Right cardiac atrium (tissue), 5 donors: ENCODE measurements at places on chromosomes 7 and 10.

- DNase-seq = no peak
Measured at GRCh38 chr10:13183625-13184024, 22.3 kb downstream of the MCM10 start.

- no peak for DNase-seq
Measured at GRCh38 chr7:41448104-41448503, 254.8 kb downstream of the INHBA start.

DNA sequence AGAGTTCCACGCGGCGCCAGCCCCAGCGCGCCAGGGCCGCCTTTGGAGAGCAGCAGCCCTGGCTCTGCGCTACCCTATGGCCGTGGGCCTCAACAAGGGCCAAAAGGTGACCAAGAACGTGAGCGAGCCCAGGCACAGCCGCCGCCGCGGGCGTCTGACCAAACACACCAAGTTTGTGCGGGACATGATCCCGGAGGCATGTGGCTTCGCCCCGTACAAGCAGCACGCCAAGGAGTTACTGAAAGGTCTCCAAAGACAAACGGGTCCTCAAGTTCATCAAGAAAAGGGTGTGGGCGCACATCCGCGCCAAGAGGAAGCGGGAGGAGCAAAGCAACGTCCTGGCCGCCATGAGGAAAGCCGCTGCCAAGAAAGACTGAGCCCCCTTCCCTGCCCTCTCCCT lies 144.1 kb downstream of the SRPK2 start:
- DNase-seq = peak; percentile 87

GRCh38 chr10:126207313-126207771 lies 180.9 kb downstream of the ADAM12 start:
- no peak for DNase-seq

- no peak for DNase-seq
Measured at GRCh38 chr7:98555403-98555802, 61.7 kb upstream of the NPTX2 start.

GRCh38 chr7:80135309-80136104 lies 876 bp downstream of the GNAI1 start:
- DNase-seq = no peak

DNA sequence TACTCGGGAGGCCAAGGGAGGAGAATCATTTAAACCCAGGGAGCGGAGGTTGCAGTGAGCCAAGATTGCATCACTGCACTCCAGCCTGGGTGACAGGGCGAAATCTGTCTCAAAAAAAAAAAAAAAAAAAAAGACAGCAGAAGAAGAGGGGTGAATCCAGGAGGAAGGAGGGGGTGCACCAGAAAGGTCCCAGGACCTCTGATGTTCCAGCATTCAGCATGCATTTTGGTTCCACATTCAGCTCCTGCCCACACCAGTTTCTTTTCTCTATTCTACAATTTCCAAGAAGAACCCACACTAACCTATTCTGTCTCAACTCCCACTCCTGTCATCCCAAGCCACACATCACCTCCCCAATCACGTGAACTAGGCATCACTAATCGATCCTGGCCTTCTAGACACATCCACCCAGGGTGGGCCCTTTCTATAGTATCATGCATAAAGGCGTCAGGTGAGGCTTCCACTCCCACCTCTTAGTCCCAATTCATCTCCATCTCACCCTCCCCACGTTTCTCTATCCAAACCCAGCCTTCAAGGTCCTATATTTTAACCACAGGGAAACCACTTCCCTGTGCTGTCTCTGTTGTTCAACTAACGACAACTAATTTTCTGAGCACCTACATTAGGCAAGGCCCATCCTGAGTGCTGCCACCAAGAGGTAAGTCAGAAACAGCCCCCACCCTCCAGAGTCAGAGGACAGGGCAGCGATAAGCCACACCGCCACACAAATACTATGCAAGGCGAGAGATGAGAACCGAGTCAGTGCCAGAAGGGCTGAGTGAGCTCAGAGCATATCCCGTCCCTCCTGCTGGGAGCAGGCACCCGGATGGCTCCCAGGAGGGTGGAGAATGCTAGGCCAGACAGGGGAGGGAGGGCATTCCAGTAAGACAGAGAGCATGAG lies 2.2 kb downstream of the ANXA11 start:
- DNase-seq = peak; percentile 89

DNA sequence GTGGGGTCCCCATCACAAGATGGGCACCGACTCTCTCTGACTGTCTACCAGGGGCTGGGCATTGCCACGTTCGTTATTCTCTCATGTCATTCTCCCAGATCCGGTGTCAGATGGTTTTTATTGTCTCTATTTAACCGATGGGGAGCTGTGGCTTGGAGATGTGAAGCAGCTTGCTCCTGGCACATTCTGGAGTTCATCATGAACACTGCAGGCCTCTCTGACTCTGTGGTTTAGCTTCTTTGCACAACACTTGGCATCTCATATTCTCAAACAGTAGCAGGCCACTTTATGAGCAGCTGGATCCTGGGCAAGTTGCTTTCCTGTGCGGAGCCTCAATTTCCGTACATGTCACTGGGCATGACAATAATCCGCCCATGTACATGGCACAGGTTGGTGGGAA lies 119.9 kb downstream of the LRRC18 start:
- DNase-seq = no peak

GRCh38 chr10:8061274-8062211 lies 7.1 kb downstream of the GATA3 start:
- DNase-seq = no peak

DNA sequence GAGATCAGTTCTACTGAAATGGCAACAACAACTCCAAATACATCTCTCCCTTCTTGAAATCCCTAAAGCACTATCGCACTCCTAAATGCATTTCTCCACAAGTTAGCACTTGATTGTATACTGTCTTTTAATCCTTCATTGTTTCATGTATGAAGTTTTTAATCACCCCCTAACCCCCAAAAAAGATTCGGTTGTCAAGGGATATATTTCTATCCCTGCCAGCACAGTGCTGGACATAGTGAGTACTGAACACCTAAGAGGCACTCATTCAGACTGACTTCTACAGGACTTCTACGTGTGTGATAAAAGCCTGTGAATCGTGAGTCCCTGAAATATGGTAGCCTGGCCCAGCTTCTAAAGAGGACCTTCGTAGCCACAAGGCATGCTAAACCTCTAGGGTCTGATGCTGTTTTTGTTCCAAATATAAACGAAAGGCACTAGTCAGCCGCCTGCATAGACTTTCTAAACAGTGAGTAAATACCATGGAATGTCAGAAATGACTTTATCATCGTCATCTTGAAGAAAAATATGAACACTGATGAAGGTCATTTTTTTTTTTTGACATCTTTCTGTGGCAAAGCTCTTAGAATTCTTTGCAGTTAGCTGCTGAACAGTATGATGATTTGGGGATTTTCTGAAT lies 14.6 kb upstream of the ZSCAN21 start:
- DNase-seq = no peak

DNA sequence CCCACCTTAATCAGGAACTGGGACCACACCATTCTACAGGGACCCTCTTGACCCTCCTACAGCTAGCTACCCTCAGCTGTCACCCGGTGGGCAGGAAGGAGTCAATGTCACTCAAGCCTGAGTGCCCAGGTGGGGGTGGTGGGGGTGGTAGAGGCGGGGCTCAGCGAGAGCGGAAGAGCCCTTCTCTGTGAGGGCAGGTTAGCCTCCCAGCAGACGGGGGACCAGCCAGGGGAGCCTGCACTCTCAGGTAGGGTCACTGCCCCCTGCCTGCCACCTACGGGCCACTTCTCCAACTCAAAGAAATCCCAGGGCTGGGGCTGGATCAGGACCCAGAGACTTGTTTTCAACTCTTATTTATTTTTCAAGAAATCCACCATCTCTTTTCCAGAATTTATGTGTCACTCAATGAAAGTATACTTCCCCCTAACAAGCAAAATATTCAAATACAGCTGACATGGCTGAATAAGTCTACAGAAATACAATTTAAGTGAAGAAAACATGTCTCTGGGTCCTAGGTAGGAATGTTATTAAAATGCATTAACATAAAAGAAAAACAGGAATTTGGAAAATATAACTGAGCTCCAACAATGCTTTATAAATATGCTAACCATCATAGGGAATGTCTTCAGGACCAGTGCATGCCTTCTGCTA lies 63.4 kb upstream of the DDC start:
- no peak for DNase-seq

DNA sequence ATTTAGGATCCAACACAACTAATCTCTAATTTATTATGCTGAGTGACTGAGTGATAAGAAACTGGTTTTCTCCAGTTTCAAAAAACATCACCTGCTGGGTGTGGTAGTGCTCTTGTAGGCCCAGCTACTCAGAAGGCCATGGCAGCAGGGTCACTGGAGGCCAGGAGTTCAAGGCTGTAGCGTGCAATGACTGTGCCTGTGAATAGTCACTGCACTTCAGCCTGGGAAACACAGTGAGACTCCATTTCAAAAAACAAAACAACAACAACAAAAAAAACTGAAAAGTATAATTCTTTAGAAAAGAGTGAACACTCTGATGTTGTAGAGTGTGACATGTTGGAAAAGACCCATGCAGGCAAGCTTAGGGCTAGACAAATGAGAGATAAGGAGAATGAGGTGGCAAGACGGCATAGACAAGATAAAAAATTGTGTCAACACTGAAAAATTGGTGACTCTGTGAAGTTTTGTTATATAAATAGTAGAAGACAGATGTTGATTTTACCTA lies 150.1 kb upstream of the GPR22 start:
- no peak for DNase-seq

DNA sequence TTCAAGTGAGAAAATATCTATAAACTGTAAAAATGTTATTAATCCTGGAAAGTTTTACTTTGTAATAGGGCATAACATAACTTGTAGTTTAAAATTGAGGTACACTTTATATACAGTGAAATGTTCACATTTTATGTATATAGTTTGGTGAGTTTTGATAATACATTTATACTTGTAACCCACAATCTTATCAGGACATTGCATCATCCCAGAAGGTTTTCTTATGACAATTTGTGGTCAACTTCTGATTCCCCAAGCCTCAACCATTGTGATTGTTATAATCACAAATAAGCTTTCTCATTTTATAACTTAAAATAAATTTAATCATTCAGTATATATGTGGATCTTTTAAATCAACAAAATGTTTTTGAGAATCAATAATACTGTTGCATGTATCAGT lies 151.1 kb downstream of the TFPI2 start:
- no peak for DNase-seq

DNA sequence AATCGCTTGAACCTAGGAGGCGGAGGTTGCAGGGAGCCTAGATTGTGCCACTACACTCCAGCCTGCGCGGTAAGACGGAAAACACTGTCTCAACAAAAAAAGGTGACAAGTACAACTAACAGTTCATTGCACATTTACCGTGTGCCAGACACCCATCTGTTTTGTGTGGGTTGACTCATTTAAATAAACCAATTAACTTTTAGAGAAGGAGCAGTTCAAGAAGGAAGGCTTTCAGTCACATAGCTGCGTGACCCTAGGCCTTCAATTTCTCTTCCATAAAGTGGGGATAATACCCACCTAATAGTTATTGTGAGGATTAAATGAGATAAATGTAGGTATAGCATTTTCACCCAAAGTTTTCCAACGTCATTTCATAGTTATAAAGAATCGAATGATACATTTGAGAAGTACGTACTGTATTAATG lies 52.3 kb upstream of the KDM7A start:
- DNase-seq = no peak

GRCh38 chr10:121754666-121755065 lies 156.4 kb upstream of the FGFR2 start:
- DNase-seq = no peak

DNA sequence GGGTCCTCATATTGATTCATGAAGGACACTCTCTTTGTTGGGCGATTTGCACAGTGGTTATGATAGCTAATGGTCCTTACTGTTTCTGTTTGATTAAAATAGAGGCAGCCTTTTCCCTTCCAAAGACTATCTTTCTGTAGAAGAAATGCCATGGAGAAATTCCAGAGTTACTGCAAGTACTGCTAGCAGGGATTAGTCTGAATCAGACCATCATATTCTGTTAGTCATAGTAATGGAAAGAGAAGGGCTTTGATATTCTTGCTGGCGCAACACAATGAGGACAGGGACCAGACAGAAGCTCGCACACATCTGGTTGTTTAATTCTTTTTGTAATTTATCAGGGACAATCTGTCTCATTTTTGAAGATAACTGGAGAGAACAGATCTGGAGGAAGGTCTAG lies 304.5 kb upstream of the FZD8 start:
- no peak for DNase-seq
